Stimulated activated naive B cell treated with anti-CD40 and anti-IgM and Interleukin-4, amounts not matched to agents 10 μg/mL and 1 μg/mL and 100 μg/mL, for 72 hours (primary cell): ENCODE measurements at places on chromosomes 12 and 14.

DNA sequence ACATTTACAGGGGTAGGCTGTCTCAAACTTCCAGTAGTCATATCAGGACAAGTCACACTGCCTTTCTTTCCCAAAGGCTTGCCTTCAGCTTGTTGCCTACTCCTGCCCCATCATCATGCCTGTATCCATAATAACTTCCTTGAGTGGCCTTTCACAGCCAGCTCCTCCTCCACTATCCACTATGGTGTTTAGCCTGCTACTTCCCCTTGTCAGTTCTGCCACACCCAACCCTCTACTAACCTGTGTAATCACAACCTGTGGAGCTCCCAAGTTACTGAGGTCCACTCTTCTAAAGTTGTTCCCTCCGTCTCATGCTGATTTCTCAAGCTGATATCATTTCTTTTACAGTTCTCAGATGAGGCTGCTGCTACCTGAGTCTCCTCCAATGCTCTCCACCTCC, 159.9 kb downstream of the BMP4 start:
- no peaks in the 10 kb centered on the region for H3K36me3 ChIP-seq
- DNase-seq: no peak
- no peak overlapping the region for H3K4me3 ChIP-seq
- no peak overlapping the region for H3K27ac ChIP-seq
- H3K27me3 ChIP-seq: no peaks in the 10 kb centered on the region
- H3K4me1 ChIP-seq: no peaks in the 10 kb centered on the region

- H3K4me3 ChIP-seq: no peak overlapping the region
- no peak for DNase-seq
- H3K4me1 ChIP-seq: peaks cover 28% of the 10 kb centered on the region
Observed at GRCh38 chr12:6548966-6549683, 6.7 kb downstream of the IFFO1 start.

DNA sequence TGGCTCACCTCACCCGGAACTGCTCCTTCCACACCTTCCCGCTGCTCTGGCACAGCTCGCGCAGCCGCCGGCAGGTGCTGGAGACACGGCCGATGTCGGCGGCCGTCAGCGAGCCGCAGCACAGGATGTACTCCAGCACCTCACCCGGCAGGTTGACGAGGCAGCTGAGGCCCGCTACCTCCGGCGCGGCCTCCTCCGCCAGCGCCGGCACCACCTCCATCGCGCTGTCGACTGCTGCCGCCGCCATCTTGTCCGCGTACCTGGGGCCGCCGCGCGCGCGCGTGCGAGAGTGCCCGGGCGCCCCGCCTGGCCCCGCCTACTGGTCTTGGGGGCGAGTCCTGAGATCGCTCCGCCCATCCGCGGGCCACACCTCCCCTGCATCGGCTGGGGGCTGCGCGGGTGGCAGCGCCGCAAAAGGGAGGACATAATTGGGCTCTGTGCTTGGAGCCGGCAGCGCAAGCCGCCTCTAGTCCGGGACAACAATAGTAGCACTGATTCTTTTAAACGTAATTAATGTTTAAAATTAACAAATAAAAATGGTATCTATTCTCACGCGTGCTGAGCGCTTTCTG, at the start of gene FBXO21:
Gene FBXO21 (minus strand): TSS at position 261 of the 572 bp plus-strand sequence. CDS start 14 bp downstream, at position 247.
- DNase-seq: peak; percentile 88
- peaks cover 5% of the 10 kb centered on the region for H3K27me3 ChIP-seq
- peaks cover 4% of the 10 kb centered on the region for H3K36me3 ChIP-seq

- H3K27ac ChIP-seq: no peak overlapping the region
- no peaks in the 10 kb centered on the region for H3K4me1 ChIP-seq
- no peak overlapping the region for H3K4me3 ChIP-seq
- no peaks in the 10 kb centered on the region for H3K36me3 ChIP-seq
- no peak for DNase-seq
Observed at GRCh38 chr14:45679853-45680252, 426.9 kb upstream of the MIS18BP1 start.

DNA sequence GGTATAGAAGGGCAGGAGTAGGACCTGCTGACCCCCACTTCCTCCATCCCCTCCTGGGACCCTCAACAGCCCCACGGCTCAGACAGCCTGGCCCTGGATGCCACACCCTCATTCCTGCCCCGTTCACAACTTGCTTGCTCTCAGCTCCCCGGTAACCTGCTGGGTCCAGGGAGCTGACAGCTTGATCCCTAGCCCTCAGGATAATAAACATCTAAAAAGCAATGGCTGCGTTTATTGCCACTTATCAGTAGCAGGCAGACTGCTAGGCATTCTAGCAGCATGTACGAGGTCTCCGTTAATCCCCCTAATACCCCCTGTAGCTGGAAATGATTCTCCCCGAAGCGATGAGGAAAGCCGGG, 24.3 kb upstream of the RPLP0 start:
- H3K4me3 ChIP-seq: peak overlapping the region; percentile 84
- DNase-seq: no peak
- peaks cover 36% of the 10 kb centered on the region for H3K27me3 ChIP-seq
- no peak overlapping the region for H3K27ac ChIP-seq
- peaks cover 4% of the 10 kb centered on the region for H3K36me3 ChIP-seq

- DNase-seq: no peak
- H3K4me3 ChIP-seq: no peak overlapping the region
- H3K27ac ChIP-seq: no peak overlapping the region
- H3K4me1 ChIP-seq: no peaks in the 10 kb centered on the region
Observed at GRCh38 chr12:28958553-28959195, 190.4 kb upstream of the FAR2 start.

GRCh38 chr12:40286583-40286982, 61.8 kb downstream of the LRRK2 start:
- H3K27ac ChIP-seq: no peak overlapping the region
- H3K27me3 ChIP-seq: no peaks in the 10 kb centered on the region
- H3K4me1 ChIP-seq: no peaks in the 10 kb centered on the region
- DNase-seq: no peak
- no peak overlapping the region for H3K4me3 ChIP-seq

DNA sequence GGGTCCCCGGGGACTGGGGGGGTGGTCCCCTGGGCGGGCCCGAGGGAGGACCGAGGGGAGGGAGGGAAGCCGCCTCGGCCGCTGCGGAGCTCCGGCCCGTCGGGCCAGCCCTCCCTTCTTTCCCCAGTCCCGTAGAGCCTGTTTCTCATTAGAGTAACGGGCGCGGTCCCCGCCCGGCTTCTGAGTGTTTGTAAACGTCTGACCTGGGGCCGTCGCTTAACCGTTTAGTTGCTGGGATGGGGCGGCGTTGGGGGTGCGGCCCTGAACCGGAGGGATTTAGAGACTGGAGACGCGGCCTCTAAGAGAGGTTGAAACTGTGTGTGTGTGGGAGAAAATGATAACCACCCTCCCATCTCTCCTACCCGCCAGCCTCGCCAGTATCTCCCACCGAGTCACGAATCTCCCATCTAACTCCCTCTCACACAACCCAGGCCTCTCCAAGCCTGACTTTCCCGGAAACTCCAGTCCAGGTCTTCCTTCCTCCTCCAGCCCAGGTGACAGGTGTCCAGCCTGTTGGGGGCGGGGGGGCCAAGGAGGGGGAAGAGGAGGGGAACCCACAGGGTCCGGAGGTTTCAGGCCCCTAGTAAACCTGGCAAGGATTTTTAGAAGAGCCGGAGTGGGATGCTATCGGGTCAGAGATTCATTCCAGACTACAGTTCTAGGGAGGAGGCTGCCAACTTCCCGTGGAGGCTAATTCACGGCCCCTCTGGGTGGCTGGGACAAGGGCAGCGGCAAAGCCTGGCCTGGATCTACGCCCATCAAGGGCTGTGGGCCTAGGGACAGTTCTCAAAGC, 1.1 kb upstream of the NFATC4 start:
- peaks cover 12% of the 10 kb centered on the region for H3K27me3 ChIP-seq
- peak overlapping the region; percentile 77 for H3K4me3 ChIP-seq
- peak; percentile 91 for DNase-seq
- H3K4me1 ChIP-seq: peaks cover 38% of the 10 kb centered on the region

GRCh38 chr14:75725481-75725880, 64.4 kb downstream of the TTLL5 start:
- no peak overlapping the region for H3K4me3 ChIP-seq
- H3K27ac ChIP-seq: no peak overlapping the region
- peaks cover 36% of the 10 kb centered on the region for H3K36me3 ChIP-seq
- H3K4me1 ChIP-seq: no peaks in the 10 kb centered on the region
- no peaks in the 10 kb centered on the region for H3K27me3 ChIP-seq

- no peak overlapping the region for H3K27ac ChIP-seq
- H3K36me3 ChIP-seq: peaks cover 64% of the 10 kb centered on the region
- DNase-seq: no peak
- H3K27me3 ChIP-seq: no peaks in the 10 kb centered on the region
Observed at GRCh38 chr14:102037686-102038085, 49.2 kb downstream of the HSP90AA1 start.

DNA sequence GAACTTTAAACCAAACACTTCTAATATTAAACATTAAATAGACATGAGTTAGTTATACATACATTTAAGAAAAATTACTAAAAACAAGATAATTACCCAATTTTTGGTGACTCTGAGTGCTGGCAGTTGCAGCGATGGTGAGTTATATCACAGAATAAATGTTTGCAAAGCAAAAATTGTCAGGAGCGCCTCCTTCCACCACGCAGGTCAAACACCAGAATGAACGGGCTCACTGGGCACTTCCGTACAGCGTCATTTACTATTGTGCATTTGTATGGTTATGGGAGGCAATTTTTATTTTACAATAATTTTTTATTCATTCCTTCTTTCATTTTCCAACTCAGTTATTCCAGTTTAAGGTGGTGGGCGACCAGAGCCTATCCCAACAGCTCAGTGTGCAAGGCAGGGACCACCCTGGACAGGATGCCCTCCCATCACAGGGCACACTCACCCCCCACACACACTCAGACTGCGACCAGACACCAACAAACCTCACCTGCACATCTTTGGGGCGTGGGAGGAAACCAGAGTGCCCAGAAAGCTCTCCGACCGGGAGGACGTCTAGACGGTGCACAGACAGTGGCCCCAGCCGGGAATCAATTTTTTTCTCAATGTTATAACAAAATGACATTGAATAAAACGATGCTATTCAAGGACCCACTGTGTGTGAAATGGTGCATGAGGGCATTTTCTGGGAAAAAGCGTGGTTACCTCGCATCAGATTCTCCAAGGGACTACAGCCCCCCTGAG, 67.2 kb downstream of the TESC start:
- H3K4me1 ChIP-seq: peaks cover 12% of the 10 kb centered on the region
- H3K36me3 ChIP-seq: peaks cover 30% of the 10 kb centered on the region
- no peak overlapping the region for H3K4me3 ChIP-seq

DNA sequence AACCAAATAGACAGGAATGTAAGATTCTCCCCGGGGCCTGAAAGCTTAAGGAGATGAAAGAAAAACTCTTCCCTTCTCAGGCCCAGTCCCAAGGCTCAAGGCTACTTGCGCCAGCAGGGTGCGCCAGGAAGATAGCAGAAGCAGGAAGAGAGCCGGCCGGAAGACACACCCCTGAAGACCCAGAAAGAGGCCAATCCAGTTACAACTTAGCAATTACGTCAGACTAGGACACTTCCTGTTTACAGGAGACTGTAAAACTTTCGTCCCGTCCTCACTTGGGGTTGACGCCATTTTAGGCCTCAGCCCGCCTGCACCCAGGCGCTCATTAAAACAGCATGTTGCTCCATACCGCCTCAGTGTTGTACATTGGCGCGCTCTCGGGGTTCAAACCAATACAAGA, 9.4 kb downstream of the COX16 start:
- DNase-seq: no peak
- peaks cover 21% of the 10 kb centered on the region for H3K4me1 ChIP-seq
- no peaks in the 10 kb centered on the region for H3K27me3 ChIP-seq
- no peak overlapping the region for H3K4me3 ChIP-seq

DNA sequence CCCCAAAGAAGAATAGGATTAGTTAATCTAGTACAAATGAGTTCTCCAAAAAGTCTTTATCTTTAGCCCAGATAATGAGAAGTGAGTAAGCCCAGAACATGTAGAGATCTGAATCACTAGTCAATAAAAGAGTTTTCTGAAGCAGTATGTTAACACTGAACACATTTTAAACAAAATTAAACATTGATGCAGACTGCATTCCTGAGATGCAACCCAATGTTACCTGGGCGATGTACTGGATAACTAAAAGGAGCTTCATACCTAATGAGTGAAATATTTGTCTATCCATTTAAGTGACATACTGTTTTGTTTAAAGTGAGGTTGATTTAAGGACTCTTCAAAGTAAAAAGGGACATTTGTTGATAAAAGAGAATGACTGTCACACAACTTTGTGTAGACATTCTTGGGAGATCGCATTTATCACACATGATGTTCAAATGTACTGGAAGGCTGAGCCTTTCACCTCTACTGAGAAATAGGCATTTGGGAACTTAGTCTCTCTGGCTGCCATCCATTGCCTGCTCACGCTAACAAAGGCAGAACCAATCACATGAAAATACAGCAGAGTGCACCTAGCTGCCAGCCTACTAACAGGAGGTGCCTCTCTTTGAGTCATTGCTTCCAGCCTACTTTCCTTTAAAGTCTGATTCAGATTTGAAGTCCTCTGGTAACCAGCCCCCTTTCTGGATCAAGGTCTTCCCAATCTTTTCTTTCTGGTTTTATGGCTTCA, 287.7 kb downstream of the BTG1 start:
- no peak overlapping the region for H3K27ac ChIP-seq
- no peak overlapping the region for H3K4me3 ChIP-seq
- no peak for DNase-seq

GRCh38 chr14:95833429-95833828, 43.2 kb upstream of the TUNAR start:
- H3K27ac ChIP-seq: no peak overlapping the region
- no peak for DNase-seq
- H3K36me3 ChIP-seq: no peaks in the 10 kb centered on the region
- peaks cover 15% of the 10 kb centered on the region for H3K4me1 ChIP-seq

GRCh38 chr12:93851257-93851671, 174.1 kb downstream of the CRADD start:
- no peak overlapping the region for H3K4me3 ChIP-seq
- H3K36me3 ChIP-seq: peaks cover 21% of the 10 kb centered on the region
- no peak for DNase-seq
- H3K27ac ChIP-seq: no peak overlapping the region
- no peaks in the 10 kb centered on the region for H3K27me3 ChIP-seq
- peaks cover 24% of the 10 kb centered on the region for H3K4me1 ChIP-seq

- no peak overlapping the region for H3K4me3 ChIP-seq
- H3K27me3 ChIP-seq: no peaks in the 10 kb centered on the region
- no peak overlapping the region for H3K27ac ChIP-seq
Observed at GRCh38 chr12:98355322-98355721, 160.1 kb upstream of the TMPO start.

GRCh38 chr12:96057986-96058553, 22.7 kb upstream of the LTA4H start:
- H3K4me1 ChIP-seq: peaks cover 14% of the 10 kb centered on the region
- no peak for DNase-seq
- no peaks in the 10 kb centered on the region for H3K27me3 ChIP-seq
- H3K4me3 ChIP-seq: no peak overlapping the region

GRCh38 chr12:124764451-124764850, 99.2 kb downstream of the SCARB1 start:
- DNase-seq: no peak
- H3K4me3 ChIP-seq: no peak overlapping the region

- no peaks in the 10 kb centered on the region for H3K27me3 ChIP-seq
- H3K27ac ChIP-seq: no peak overlapping the region
- no peak for DNase-seq
- H3K4me3 ChIP-seq: no peak overlapping the region
- no peaks in the 10 kb centered on the region for H3K36me3 ChIP-seq
- no peaks in the 10 kb centered on the region for H3K4me1 ChIP-seq
Observed at GRCh38 chr14:87628780-87629179, 364.2 kb downstream of the GALC start.
